ENCODE measurements at places on chromosomes 5 and 9.
A peak's percentile ranks its signal among the peaks of the same experiment; 100 is the strongest.

- DNase-seq = no peak
These were observed 453.4 kb upstream of the CTNND2 start for GRCh38 chr5:12357626-12358025.

GRCh38 chr9:75385236-75385635, 296.9 kb downstream of the OSTF1 start:
- DNase-seq = no peak

GRCh38 chr5:168898247-168898911, 319.2 kb upstream of the PANK3 start:
- DNase-seq = no peak

DNA sequence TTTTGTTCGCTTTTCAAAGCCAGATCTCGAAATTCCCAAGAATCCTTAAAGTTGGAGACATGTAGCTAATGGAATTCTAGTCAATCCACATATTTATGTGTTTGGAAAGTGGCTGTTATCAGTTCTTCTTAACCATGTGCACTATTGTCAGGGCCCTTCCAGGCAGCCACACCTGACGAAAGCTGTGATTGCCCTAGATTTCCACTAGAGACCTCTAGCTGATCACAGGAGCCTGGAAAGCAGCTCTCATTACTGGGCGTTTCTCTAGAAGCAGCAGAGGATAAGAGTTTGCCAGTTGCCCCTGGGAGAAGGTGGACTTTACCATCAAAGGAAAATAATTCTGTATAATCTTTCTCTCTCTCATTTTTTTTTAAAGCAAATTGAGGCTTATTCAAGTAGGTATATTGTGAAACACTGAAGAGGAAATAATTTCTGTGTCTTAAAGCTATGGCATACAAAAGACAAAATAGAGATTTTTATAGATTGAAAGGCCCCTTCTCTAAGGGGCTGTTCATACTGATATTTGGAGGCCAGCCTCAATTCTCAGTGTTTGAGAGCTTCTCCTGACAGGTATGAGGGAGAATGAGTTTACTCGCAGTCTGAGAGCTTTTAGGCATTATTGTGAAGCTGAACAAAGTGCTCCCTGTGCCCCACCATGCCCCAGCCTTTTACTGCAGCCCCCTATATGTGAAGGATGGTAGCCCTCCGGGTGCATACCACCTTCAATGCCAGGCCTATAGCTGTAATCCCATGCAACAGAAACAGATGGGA, 405.4 kb upstream of the ACTBL2 start:
- DNase-seq = peak; percentile 68

- DNase-seq = no peak
These were observed 21.5 kb downstream of the SMIM23 start for GRCh38 chr5:171806976-171807747.

GRCh38 chr9:115157245-115157674, 39.3 kb upstream of the TNC start:
- DNase-seq = peak; percentile 94

- DNase-seq = no peak
These were observed 319.3 kb upstream of the RPS23 start for GRCh38 chr5:82597437-82597836.
